HepG2 (cell line): ENCODE measurements at places on chromosomes 12 and 14.
A peak's percentile ranks its signal among the peaks of the same experiment; 100 is the strongest.

GRCh38 chr12:91577586-91578539, 395.2 kb upstream of the DCN start:
- DNase-seq: no peak

DNA sequence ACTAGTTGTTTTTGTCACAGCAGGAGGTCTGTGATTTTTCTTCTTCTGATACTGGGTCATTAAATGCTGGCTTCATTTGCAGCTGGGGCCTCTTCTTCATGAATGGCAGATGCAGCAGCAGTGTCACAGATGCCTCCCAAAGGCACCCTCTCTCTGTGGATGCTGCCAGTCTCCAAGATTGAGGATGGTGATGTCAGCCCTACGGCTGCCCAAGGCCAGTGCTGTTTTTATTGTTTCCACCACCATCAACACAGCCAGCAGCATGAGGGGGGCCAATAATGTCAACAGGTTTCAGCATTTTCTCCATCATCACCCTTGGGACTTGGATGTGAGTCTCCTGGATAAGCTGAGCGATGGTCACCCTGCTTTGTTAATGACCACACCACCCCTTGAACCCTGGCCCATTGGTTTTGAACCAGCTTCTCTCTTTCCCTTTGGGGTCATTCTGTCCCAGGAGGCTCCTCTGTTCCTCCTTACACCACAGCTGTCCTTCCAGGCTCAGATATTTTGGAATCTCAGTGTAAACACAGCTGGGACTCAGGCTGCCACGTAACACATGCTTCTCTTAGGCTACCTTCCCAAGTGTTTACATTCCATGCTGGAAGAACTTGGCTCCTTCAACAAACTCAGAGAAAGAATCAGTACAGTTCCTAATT, 151.7 kb upstream of the DDHD1 start:
- DNase-seq: no peak

DNA sequence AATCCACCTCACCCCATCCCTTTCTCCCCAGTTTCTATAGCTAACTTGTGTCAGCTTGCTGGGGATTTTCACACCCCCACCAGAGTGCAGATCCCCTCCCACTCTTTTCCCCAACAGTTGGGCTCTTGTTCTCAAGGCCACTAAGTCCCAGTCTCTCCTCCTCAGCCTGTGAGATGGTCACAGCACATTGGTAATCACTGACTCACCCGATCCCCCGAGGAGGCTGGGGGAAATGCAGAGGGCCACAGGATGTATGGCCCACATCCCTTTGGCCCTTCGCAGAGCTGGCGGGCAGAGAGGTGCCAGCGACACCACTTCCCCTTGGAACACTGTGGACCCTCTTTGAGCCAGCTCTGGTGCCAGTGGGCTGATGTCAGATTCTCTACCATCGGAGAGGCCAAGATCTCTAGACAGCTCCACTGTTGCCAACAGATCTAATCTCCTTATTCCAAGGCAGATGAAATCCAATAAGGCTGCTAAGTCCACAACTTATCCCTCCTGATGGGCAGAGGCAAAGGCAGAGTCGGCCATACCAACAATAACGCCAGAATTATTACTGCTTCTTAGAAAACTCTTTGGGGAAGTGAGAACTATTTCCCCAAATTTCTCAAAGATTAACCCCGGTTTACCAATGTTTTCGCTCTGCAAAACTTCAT, 1.6 kb downstream of the FMNL3 start:
- DNase-seq: peak; percentile 10

- DNase-seq: no peak
These were observed 47.2 kb downstream of the CACNA2D4 start for GRCh38 chr12:1870998-1871917.

DNA sequence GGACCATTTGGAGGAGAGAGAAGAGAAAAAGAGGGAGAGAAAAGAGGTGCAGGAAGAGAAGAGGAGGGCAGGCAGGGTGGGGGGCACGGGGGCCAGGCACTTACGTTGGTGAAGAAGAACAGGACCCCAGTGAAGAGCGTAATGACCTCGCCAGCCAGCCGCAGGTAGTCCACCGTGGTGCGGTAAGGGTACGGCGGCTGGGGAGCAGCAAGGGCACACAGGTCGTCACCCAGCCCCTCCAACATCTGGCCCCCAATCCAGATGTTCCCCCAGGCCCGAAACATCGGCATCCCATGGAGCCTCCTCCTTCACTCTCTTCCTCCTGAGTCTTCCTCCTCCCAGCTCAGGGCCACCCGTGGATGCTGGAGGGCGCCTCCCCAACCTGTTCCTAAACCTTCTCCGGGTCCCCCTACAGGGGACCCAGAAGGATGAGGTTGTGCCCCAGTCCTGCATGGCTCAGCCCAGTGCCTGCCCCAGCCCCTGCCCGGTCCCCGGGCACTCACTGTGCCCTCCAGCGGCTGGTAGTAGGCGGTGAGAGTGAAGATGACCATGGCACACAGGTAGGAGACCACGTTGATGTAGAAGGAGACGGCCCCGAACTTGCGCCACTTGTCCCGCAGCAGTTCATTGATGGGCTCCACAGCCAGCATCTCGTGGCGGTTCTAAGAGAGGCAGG, 39.2 kb downstream of the TRPV4 start:
- no peak for DNase-seq

GRCh38 chr12:80277732-80278131, 166.3 kb upstream of the PTPRQ start:
- no peak for DNase-seq

GRCh38 chr12:83527810-83528209, 841.1 kb downstream of the TMTC2 start:
- no peak for DNase-seq

- DNase-seq: no peak
These were observed 86.3 kb downstream of the DCAF5 start for GRCh38 chr14:69066396-69067171.

DNA sequence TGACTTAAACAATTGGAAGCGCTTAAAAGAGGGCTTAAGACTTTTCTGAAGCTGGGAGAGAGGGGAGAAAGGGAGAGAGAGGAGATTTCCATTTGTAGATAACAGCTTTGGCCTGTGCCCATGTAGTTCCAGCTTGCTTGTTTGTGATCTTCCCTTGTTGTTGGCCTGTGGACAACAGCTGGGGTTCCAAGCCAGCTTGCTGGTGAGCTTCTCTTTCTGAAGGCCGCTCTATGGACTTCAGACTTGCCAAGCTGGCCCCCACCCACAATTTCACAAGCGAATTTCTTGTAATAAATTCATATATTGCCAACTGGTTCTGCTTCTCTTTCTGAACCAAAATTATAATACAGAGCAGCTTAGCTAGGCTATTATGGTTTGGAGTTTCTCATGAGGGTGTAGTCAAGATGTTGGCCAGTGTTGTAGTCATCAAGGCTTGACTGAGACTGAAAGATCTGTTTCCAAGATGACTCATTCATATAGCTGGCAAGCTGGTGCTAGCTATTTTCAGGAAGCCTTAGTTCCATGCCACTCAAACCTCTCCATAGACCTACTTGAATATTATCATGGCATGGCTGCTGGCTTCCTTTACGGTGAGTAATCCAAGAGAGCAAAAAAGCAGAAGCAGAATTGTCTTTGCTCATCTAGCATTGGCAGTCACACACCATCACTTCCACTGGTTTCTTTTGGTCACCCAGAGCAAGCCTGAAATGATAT, 89.4 kb downstream of the ATP23 start:
- no peak for DNase-seq

GRCh38 chr12:93736640-93737178, 59.5 kb downstream of the CRADD start:
- DNase-seq: no peak

DNA sequence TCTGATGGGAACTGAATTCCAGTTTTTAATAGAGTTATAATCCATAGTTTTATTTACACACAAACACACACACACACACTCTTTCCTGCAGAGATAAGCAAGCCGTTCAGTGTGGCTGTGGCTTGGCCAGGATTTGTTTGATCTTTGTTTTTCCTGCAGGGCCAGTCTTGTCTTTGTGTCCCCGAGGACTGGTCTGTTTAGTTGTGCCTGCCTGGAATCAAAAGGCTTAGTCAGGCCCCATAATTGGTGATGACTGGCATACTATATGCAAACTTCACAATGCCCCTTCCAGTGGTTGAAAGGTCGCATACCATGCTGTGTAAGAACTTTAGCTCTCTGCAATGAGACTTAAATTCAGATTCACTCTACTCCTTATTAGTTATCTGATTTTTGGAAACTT, 26.0 kb downstream of the WBP11 start:
- DNase-seq: peak; percentile 77

DNA sequence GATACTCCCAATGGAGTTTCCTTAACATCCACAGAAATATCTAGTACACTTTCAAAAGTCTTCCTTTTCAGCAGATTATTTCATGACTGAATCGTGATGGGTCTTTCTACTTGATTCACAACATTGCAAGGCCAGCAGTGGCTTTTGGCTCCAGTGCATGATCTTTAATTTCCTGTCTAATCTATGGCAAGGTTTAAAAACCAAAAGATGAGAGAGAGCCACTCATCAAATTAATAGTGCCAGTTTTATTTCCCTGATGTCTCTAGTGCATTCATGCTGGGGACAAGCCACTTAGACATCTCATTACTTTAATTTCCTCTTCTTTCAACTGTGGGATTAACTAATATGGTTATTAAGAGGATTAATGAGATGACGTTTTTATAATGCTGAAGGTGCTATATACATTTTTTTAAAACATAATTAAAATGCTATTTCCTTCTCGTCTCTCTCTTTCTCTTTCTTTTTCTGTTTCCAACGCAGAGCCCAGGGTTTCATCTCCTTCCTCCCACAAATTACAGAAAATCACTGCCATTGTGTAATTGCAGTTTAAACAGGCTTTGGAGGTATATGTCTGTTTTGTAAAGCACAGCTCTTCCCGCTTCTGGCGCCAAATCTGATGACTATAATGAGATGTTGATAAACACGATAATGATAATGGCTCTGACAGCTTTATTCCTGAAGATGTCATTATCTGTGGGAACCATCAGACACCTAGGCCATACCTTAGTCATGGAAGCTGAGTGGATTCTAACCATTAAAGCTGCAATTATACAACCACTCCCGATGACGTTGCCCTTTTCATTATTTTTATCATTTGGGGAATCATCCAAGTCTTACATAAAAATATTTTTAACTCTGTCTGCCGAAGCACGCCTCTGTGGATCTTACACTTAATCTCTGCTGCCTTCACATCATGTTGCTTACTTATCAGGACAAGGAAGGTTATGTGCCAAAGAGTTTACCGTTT, 103.1 kb upstream of the PPM1H start:
- DNase-seq: no peak

DNA sequence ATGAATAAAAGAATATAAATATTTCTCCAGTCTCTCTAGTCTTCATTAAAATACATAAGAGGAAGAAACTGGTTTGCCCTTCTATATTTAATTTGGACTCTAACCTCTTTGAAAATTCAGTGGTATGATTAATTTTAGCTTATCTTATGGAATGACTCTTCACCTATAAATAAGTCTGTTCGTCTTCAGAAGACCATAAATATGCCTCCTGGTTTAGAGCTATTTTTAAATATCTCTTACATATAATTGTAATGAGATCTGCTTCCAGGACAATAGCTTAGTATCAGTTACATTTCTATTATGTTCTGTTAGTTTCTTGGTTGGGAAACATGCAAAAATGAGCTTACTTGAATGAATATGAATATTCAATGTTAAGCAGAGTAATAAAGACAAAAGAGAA, 257.5 kb upstream of the HMGA2 start:
- no peak for DNase-seq

DNA sequence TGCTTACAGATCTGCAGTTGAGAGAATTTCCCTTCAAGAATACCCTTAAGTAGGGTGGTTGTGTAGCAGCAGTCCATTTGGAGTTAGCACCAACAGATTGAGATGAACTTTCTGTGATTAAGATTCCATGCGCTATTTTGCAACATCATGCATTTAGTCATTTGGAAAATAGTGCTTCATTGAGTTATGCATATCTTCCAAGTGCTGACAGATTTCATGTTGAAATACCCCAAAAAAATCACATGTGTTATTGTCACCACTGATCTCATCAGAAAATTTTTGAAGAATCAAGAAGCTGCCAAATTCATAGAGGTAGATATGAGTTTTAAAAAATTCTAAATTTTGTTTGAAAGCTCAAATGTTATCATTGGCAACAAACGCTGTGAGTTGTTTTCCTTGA, 35.5 kb upstream of the OSBPL8 start:
- DNase-seq: no peak

GRCh38 chr14:83425706-83426105, 1892.1 kb upstream of the SEL1L start:
- DNase-seq: no peak

- DNase-seq: no peak
These were observed 80.3 kb upstream of the SSTR1 start for GRCh38 chr14:38127356-38127755.

DNA sequence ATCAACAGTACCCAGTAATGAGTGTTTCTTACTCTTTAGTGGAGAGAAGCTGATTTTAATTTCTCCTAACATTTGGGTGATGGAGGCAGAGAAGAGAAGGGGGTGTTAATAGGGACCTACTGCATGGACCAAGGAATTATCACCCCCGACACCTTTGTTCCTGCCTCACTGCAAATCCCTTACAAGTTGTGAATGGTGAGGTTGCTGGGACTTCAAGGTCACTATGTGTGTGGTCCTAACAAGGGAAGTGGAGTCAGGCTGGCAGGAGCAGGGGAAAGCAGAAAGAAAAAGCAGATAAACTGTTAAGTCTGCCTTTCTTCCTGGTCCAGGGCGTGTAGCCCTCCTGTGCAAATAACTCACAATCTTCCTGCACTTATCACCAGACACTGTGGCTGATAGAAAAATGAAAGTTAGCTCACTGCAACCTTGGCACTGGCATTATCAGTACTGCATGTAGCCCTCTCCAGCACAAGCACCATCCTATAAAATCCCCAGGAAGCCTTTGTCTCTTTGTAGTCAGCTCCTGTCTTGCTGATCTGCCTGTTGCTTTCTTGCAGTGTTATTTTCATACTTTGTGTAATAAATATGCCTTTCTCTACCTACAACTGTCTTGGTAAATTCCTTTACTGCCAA, 112.3 kb upstream of the DNM1L start:
- no peak for DNase-seq

GRCh38 chr12:19186722-19187661, 57.5 kb downstream of the PLEKHA5 start:
- DNase-seq: peak; percentile 45

DNA sequence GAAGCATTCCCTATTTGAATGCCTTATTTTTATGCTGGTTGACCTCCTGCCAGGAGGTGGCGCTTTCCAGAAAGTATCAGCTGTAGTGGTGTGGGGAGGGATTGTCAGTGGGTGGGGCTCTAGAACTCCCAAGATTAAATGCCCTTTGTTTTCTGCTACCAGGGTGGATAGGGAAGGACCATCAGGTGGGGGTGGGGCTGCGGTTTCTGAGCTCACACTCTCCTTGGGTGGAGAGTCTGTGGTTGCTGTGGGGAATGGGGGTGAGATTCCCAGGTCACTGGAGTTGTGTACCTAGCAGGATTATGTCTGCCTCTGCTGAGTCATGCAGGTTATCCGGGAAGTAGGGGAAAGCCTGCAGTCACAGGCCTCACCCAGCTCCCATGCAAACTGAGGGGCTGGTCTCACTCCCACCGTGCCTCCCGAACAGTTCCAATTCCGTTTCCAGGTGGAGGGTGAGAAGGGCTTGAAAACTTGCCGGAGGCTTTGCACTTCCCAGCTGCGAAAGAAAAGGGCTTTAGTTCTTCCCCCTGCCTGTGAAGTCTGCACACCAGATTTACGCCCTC, 68.3 kb downstream of the ALG10B start:
- peak; percentile 60 for DNase-seq

- no peak for DNase-seq
These were observed 24.5 kb upstream of the KIF21A start for GRCh38 chr12:39467432-39467870.

GRCh38 chr12:125140279-125141209, 75.3 kb downstream of the AACS start:
- DNase-seq: no peak

- no peak for DNase-seq
These were observed 143.8 kb upstream of the FGD4 start for GRCh38 chr12:32255588-32255987.

GRCh38 chr12:20822925-20823324, 12.4 kb downstream of the SLCO1B3 start:
- no peak for DNase-seq
